Progenitor cell of endocrine pancreas (in vitro differentiated cells): ENCODE measurements at places on chromosomes 11 and 22. TPM values are rescaled to one million over a fixed set of nuclear protein-coding genes. Genes with fewer than 3 reads are reported as not detected.

OR56B4 gene
- not detected in 2 replicates for total RNA-seq

PRODH gene
- total RNA-seq: 6.4 and 9.2 TPM in 2 replicates

MCM5 gene
- total RNA-seq: 84.8 and 92.8 TPM in 2 replicates

FLRT1 gene
- 0.17 and 0.24 TPM in 2 replicates for total RNA-seq

DNA sequence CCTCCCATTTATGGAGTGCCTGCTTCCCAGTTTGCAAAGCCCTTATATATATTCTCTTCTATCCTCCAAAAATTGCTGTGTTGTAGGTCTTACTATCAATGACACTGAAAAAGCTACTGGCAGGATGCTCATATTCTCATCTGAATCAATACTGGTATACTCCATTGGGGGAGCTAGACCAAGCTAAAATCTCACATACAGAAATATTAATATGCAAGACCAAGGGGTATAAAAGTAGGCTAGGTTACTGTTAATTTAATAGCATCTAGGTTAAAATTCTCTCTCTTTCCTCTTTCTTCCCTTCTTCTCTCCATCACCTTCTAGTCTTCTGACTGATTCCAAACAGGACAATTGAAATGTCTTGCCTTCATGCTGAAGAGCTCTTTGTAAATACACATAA, 17.1 kb upstream of the BDNF start:
- no peak overlapping the region for H3K27ac ChIP-seq
- no peaks in the 10 kb centered on the region for H3K36me3 ChIP-seq
- DNase-seq: no peak
- H3K4me3 ChIP-seq: peak overlapping the region; percentile 84
- peaks cover 58% of the 10 kb centered on the region for H3K27me3 ChIP-seq
- H3K4me1 ChIP-seq: peaks cover 15% of the 10 kb centered on the region

DNA sequence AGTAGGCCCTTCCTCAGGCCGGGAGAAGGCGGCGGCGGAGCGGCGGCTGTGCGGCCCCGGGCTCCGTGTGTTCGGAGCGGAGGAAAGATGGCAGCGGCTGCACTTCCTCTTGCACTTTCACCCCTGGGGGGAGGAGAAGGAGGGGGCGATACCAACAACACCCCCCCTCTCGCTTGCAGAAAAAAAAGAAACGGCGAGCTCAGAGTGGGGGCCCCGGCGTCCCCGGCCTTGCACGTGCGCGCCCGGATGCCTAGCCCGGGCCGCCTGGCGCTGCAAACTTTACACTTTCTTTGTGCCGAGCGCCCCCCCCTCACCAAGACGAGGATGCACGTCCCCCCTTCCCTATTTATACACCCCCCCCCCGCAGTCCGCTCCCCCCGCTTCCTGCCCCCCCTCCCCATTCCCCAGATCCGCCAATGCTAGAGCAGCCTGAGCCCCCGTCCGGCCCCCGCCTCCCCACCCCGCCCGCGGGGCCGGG, at the start of gene PATZ1:
PATZ1 (minus strand) TSS at position 92 of the 478 bp plus-strand sequence. CDS start 744 bp downstream, outside the sequence.
- peak; percentile 67 for DNase-seq
- peak within 1 kb of the TSS; percentile 85 for H3K4me3 ChIP-seq
- no peaks in the 10 kb centered on the region for H3K27me3 ChIP-seq
- H3K4me1 ChIP-seq: peaks cover 43% of the 10 kb centered on the region
- peak within 1 kb of the TSS; percentile 96 for H3K27ac ChIP-seq

DNA sequence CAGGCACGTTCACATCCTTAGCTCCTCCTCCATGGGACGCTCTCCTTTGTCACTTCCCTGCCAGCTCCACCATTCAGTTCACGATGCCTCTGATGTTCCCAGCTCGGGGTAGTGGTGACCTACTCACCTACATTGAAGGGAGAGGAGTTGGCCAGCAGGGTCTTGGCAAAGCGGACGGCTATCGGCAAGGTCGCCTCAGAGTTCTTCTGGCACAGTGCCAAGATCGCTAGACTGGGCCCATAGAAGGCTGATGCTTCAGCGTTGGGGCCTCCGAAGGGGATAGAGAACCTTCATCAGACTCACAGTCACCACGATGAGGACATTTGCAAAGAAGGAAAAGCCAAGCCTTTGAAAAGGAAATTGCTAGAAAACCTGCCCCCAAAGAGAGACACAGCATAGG, 3.0 kb downstream of the CBLIF start:
- H3K36me3 ChIP-seq: peaks cover 2% of the 10 kb centered on the region
- H3K27ac ChIP-seq: peak overlapping the region; percentile 31
- peaks cover 42% of the 10 kb centered on the region for H3K4me1 ChIP-seq
- H3K4me3 ChIP-seq: no peak overlapping the region
- H3K27me3 ChIP-seq: no peaks in the 10 kb centered on the region

DNA sequence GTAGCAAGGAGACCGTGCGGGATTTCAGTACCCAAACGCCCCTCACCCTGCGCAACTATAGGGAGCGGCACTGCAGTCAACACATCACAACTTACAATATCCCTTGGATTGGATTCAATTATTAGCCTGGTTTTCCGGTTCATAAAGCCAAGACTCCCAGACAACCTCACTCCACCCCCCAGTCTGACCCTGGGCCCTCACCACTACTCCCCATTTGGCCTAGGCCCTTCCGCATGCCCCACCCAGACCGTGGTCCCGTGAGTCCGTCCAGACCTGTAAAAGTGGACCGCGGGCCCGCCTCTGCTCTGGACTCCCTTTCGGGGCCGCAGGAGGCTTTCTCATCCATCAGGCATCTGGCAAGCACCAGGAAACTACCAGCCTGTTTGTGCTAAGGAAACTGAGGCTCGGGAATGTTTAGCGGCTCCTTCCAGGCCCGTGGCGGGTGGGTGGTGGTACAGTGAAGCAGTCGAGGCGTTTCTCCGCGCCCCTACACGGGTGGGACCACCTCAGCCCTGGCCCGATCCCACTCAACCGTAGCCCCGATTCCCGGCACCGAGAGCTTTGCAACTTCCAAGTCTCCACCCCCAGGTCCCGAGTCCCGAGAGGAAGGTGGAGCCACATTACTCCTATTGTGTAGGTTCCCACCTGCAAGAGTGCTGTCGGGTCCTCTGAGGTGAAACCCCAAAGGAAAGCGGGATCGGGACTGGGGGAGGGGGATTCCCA, 679 bp upstream of the DPP3 start:
- H3K27ac ChIP-seq: peak overlapping the region; percentile 97
- DNase-seq: no peak
- H3K4me3 ChIP-seq: peak overlapping the region; percentile 93
- H3K27me3 ChIP-seq: no peaks in the 10 kb centered on the region
- H3K4me1 ChIP-seq: peaks cover 11% of the 10 kb centered on the region

DNA sequence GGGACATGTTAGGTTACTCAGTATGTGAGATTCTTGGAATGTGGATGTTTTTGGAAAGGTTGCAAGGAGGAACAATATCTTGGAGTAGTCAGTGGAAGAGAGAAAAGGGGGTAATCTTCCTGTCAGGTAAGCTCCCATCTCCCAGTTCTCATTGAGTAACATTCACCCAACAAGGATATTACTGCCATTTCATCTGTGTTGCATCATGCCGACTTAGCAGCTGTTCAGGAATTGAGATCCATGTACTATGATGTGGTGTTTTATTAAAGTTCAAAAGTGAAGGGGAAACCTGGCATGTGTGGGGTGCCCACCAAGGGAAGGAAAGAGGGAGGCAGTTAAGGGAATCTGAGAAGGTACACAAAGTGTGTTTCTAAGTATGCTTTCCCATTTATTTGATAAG, 58.4 kb upstream of the RASSF10 start:
- H3K36me3 ChIP-seq: no peaks in the 10 kb centered on the region
- H3K4me1 ChIP-seq: peaks cover 2% of the 10 kb centered on the region
- peaks cover 3% of the 10 kb centered on the region for H3K27me3 ChIP-seq
- no peak for DNase-seq
